ENCODE measurements at places on chromosomes 7 and 10.

- no peak for DNase-seq
Measured at GRCh38 chr7:24862461-24862860, 105.2 kb upstream of the GSDME start.

DNA sequence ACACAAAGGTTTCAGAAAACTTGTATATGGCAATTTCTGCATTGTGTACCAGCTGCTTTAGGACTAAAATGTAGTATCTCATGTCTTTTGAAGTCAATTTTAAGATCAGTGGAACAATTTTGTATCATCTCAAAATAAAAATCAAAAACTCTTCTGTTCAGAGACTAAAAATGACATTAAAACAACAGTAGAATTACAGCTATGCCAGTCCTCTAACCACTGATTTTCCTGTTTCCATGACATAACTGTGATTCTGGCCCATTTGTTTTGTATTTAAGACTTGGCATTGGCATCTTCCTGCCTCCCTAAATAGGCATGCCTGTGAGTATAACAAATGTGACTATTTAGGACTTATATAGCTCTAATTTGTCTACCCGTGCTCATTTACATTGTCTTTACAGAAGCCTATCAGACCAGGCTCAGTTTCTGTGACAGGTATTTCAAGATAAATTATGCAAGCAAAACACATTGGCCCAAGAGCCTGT is 29.1 kb upstream of the VPS41 start:
- no peak for DNase-seq

DNA sequence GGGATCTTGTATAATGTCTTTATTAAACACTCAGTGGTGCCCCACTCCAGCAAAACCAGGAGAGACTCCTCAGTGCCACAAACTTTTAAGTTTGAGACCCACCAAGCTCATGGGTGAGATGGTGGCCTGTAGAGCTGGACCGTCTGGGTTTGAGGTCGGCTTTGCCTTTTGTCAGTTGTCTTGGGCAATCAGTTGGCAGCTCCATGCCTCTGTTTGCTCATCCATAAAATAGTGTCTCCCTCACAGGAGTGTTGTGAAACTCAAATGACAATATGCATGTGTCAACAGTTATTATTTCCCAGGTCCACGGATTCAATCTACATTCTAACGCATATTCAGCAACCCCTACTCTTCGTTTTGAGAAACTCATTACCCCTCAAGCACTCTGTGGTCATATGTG is 367.8 kb upstream of the C7orf33 start:
- DNase-seq: no peak

DNA sequence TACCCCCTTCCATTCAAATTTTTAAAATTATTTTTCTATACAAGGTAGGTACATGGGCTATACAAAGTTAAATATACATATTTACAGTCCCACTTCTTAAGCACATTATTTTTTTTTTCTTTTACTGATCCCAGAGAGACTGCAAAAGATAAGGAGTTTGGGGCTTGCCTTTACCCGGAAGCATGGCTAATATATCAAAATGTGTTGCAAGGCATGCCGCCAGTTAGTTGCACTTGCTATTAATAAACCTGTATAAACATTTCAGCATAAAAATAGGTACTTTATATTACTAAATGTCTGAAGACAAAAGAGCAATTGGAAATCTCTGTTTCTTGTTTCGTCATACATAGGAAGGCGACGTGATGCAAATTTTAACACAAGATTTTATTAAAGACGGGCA is 21.5 kb upstream of the PDLIM1 start:
- no peak for DNase-seq

DNA sequence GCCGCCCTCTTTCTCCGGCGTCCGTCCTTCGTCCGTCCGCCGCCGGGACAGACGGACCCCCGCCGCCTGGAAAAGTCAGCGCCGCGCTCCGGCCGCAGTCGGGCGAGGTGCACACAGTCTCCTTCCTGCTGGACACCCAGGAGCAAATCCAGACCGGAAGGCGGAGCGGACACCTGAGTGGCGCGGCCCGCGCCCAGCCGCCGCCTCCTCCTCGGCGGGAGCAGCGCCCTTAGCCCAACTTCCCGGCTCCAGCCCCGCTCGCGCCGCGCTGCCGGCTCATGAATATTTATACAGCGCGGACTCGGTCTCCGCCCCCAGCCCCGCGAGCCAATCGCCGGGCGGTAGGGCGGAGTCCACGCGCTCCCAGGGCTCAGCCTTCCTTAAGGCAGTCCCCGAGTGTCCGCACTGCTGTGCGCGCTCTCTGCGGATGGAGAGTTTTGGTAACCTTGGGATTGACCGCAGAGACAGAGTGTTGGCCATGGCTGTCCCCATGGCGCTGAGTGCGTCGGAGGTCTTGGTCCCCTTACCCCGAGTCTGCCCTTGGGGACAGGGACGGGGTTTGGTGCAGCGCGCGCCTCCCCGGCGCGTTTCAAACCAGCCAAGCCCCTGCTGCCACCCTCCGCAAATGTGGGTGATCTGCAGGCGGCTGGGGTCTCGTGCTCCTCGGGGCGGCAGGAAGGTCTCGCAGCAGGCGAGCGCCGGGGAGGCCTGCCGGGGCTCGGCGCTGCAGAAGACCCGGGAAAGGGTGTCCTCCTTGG is at the start of gene FZD8:
Gene FZD8, minus strand, starts transcription at position 262 of the 758 bp plus-strand sequence. CDS start 867 bp downstream, outside the sequence.
- peak; percentile 46 for DNase-seq

DNA sequence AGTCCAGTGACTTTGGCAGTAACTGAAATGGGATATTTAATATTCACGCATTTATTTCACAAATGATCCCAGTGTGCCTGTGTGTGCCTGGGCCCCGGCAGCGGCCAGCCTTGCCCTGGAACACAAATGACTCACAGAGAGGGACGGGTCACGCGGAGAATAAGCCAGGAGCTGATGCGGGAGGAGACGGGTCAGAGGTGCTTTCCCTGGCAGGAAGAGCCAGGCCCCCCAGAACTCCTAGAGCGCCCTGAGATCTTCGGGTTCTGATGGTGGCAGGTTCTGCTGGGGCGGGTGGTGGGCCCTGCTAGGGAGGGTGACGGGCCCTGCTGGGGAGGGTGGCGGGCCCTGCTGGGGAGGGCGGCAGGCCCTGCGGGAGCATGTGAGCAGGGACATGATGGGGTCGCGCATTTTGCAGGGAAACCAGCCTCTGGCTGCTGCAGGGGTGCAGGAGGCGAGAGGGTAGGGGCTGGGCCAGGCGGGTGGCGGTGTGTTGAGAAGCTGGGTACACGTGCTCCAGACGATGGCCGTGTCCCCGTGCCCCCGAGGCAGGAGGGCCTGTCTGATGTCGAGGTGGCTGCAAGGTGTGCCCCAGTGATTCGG is 84.2 kb upstream of the DIP2C start:
- DNase-seq: no peak

GRCh38 chr10:71234970-71235685 is 22.8 kb downstream of the UNC5B start:
- no peak for DNase-seq

DNA sequence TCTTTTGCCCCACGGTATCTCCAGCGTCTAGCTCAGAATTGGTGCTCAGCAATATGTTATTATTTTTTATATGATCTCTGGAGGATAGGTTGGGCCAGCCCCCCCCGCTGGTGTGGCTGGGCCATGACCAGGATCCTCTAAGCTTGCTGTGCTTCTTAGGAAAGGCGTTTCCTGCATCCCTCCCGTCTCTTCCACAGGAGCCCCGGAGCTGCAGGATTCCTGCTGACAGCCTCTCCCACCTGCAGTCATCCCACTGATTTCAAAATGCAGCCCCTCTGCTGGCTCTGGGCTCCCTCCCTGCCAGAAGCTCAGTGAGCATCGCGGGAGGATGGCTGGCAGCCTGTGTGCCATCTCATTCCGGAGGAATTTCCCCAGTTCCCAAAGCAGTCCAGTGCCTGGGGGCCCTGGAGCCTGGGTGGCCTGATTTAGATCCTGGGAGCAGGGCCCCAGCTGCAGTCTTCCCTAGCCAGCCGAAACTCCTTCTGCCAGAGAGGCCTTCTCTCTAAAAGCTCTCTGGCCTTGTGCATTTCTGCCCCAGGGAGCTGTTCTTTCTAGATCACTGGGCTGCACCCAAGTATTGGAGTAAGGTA is 21.8 kb upstream of the GOLGA7B start:
- DNase-seq: no peak

DNA sequence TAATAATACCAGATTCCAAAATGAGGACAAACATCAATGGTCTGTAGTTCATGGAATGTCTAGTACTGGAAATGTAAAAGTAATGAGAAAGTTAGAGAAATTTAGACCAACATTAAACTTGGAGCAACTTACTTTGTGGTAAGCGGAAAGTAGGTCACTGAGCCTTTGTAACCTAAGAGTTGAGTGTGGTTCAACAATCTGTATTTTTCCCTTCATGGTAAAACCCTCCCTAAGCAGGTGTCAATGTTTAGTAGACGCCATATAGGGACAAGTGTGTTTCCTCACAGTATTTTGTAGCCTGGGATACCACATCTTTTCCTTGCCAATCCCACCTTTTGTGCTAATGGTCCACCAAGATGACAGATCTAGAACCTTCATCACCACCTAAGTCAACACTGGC is 67.3 kb upstream of the RSU1 start:
- no peak for DNase-seq

DNA sequence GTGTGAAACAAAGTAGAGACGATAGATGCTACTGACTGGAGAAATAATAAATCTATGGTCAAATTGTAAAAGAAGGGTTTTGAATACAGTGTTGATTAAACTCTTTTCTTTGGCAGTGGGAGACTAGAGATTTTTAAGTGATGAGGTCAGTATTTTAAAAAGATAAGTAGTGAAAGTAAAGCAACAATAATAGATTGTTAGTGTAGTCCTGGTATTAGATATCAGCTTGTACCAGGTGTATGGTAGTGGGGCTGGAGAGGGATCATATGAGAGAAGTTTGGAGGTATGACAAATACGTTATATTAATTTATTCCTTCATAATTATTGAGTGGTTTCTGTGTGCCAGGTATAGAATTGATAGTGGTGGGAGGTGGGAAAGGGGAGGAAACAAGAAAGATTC is 25.2 kb downstream of the PHTF2 start:
- no peak for DNase-seq

- DNase-seq: no peak
Measured at GRCh38 chr10:59331661-59332060, 30.7 kb downstream of the FAM13C start.

- DNase-seq: no peak
Measured at GRCh38 chr10:103818105-103818504, 37.3 kb downstream of the SH3PXD2A start.

DNA sequence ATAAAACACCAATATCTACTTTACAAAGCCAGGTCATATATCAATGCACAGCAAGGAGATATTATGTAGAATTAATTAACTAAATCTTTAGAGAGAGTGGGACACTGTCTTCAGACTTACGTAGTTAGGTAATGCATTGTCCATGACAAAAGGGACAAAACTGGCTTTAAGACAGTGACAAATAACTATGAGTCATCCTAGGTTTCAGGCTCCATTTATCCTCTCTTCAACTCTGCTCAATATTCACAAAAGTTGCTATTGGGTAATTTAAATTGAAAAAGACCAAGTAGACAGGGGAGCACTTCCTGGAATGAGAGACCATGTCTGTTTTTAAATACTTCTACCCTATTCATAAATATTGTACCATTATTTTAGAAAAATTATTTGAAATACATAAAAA is 464.5 kb downstream of the ARL4A start:
- no peak for DNase-seq

- no peak for DNase-seq
Measured at GRCh38 chr7:159083001-159083697, 61.5 kb downstream of the VIPR2 start.

- DNase-seq: no peak
Measured at GRCh38 chr10:59463909-59464308, 101.6 kb upstream of the FAM13C start.

- DNase-seq: no peak
Measured at GRCh38 chr7:35253710-35254495, at the start of gene TBX20. TBX20 (minus strand) TSS chr7:35254100; CDS start chr7:35253620, 480 bp downstream.

- no peak for DNase-seq
Measured at GRCh38 chr10:126705951-126706565, 35.6 kb upstream of the C10orf90 start.

- no peak for DNase-seq
Measured at GRCh38 chr10:24406809-24407483, 198.0 kb downstream of the KIAA1217 start.

DNA sequence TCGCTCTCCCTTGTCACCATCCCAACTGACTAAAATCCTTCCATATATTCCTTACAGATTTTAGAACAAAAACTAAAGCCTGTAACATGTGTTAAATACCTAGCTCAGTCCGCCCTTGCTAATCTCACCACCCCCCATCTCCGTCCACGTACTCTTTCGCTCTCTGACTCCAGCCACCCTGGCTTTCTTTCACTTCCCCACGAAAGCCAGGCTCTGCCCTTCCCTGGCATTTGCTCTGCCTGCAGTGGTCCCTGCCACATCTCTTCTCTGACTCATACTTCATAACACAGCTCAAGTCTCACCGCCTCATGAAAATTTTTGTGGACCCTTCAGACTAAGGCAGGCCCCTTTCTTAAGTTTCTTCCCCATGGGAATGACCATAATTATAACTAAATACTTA is 11.7 kb upstream of the GPAM start:
- DNase-seq: no peak

- DNase-seq: no peak
Measured at GRCh38 chr7:5697754-5698424, 83.6 kb downstream of the RNF216 start.

DNA sequence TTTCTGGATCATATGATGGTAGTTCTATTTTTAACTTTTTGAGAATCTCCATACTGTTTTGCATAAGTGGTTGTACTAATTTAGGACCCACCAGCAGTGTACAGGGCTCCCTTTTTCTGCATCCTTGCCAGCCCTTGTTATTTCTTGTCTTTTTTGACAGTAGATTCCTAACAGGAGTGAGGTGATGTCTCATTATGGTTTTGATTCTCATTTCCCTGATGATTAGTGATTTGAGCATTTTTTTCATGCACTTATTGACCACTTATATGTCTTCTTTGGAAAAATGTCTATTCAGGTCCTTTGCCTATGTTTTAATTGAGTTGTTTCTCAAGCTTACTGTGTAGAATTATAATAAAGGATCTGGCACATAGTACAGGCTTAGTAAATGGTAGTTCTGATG is 238.8 kb upstream of the BMPER start:
- DNase-seq: no peak

GRCh38 chr7:12674861-12675260 is 12.6 kb upstream of the ARL4A start:
- no peak for DNase-seq

- peak; percentile 30 for DNase-seq
Measured at GRCh38 chr7:151429560-151430331, 10.2 kb downstream of the CRYGN start.

GRCh38 chr10:113538151-113538550 is 14.7 kb upstream of the HABP2 start:
- no peak for DNase-seq

GRCh38 chr7:149729983-149730801 is 43.2 kb downstream of the ZNF467 start:
- DNase-seq: no peak

GRCh38 chr10:44716470-44717015 is 194.6 kb upstream of the TMEM72 start:
- DNase-seq: no peak

DNA sequence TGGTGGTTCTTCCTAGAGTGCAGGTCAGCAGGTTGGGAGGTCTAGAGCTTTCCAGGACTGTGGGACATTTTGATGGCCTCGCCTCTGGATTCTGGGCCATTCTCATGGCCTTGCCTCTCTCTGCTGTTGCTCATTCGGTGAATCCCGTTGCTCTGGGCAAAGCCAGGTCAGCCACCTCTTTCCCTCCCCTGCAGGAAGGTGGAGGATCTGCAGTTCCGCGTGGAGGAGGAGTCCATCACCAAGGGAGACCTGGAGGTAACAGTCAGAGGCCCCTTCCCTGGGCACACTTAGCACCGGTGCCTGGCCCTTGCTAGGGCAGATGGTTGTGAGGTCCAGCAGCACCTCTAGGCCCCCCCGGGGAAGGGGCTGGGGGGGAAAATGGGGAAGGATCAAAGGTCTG is 74.9 kb downstream of the CLIP2 start:
- DNase-seq: no peak

- DNase-seq: no peak
Measured at GRCh38 chr10:85430991-85431390, 935.6 kb downstream of the GRID1 start.

Measured in stimulated activated CD8-positive, alpha-beta memory T cell treated with anti-CD3 and anti-CD28 coated beads, Interleukin-2, amount 100 ng/mL, for 1 hour (primary cell).